ENCODE measurements at places on chromosomes 3 and 15.
A peak's percentile ranks its signal among the peaks of the same experiment; 100 is the strongest.

- no peak for DNase-seq
Measured at GRCh38 chr3:159789017-159789416, 199.6 kb upstream of the IL12A start.

DNA sequence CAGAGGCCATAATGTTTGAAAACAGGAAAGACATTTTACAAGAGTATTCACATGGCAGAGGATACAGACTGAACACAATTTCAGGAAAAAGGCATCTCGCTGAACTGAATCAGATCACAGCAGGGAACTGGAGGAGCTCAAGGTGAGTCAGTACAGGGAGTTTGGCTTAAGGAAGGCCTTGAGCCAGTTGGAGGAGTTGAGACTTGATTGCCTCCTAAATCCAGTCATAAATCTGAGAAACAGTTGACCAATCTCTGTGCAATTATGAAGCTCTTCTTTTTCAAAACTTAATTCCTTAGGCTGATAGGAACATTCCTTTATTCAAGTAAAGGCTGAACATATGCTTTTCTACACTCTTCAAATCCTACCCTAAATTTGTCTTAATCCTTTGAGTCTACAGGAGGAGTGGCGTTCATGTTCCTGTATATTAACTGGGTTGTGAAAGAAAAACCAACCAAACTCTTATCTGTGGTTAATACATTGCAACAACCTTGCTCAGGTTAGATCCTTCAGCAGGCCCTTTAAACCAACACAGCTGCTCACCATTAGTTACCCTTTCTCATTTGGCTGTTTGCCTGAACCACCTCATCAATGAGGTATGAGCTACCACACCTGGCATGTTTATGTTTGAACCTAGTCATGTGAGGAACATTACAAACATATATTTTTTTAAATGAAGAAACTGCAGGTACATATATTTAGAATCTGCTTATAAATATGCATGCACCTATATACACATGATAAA lies 404.1 kb upstream of the ATP11B start:
- DNase-seq = peak; percentile 85

DNA sequence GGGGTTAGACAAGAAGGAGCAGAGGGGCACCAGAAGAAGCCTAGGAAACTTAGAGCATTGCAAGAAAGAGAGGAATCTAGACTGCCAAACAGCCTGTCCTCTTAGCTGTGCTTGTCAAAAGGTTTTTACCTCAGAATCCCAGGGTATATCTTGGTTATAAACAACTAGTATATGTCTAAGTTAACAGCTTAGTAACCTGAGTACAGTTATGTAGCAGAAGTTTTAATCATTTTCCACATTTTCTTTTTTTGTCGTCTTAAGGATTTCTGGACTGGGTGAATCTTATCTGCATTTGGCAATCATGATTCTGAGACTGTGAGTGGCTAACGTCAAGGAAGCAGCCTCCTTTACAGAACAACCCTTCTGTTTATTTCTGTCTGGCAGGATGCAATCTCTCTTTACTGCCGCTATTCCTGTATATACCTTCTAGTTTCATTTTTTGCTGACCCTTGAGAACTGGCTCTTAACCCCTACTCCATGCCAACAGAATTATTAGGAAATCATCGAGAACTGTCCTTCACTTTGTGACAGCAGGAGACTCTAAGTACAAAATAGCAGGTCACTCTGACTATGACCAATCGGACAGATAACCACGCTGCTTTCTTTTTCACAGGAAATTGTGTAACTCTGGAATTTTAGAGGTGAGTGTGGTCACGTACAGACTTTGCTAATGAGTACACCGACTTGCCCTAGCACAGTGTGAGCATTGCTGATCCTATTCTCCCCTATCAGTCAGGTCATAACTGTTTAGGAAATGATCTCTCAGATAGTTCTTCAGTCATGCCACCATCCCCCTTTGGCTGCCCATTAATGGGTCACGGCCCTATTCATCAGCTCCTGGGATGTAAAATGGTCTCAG lies 3.3 kb upstream of the CP start:
- peak; percentile 70 for DNase-seq

- no peak for DNase-seq
Measured at GRCh38 chr3:156406393-156406792, 148.5 kb downstream of the SSR3 start.

- no peak for DNase-seq
Measured at GRCh38 chr3:30500666-30501399, 105.6 kb upstream of the TGFBR2 start.

DNA sequence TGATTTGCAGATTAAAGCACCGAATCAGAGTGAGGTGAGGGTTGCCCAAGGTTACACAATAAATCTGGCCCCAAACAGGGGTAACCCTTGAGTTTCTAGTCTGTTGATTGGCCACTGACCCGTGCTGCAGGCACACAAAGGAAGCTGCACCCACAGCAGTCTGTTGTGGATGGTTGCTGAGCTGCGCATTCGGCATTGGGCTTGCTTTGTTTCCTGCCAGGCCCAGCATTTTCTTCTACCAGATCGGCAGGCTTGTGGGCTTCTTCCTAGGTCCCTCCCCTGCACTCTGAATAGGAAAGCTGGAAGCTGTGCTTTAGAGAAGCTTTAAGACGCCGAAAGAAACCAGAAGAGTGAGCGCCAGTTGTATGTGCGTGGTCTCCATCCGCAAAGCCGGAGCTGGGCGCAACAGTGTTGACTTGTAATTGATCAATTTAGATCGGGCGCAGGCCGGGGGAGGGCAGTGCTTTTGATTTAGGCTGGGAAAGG lies 12.1 kb downstream of the B3GNT5 start:
- no peak for DNase-seq
